Neural crest cell (in vitro differentiated cells): ENCODE measurements at places on chromosomes 2 and 18.

DNA sequence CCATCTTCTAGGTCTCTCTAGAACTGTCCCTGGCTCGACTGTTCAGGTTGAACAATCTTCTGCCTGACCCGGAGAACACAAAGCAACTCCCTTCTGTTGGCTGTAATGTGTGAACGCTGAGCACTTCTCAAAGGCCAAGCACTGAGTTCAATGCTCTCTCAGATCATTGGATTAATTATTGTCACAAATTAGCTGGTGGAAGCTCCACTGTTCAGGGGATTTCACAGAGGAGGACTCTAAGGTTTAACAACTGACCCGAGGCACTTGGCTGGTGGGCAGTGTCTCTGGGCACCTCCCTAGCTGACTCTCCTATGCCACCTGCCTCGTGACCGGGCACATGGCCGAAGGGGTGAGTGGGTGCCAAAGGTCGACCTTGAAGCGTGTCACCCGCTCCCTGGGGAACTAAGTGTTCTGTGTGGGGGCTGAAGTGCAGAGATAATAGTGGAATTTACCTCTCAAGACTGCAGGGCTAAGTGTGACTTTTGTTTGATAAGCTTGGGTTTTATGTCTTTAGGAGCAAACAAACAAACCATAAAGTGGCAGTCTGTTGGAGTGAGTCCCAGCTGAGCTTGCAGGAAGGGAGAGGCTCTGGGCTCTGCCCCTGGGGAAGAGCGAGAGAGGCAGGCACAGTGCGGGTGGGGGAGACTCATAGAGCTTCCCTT is 64.8 kb downstream of the BCL2L11 start:
- DNase-seq, result no peak

- DNase-seq, result no peak
Measured at GRCh38 chr18:42442656-42443055, 487.6 kb downstream of the PIK3C3 start.

DNA sequence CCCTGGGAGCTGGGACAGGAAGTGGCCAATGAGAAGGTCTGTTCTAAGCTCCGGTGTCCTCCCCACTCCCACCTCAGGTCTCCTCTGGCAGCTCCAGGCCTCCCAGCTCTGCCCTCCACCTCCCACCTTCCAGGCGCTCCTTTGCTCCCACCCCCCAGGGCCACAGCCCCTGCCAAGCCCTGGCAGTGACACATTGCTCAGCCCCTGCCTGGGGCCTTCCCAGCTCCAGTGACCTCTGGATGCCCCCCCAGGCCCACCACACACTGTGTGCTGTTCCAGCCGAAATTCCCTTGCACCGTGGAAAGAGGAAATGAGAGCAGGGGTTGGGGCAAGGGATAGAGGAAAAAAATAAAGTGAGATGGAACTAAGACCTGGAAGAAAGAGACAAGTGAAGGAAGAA is 289.6 kb downstream of the CYP26B1 start:
- no peak for DNase-seq

DNA sequence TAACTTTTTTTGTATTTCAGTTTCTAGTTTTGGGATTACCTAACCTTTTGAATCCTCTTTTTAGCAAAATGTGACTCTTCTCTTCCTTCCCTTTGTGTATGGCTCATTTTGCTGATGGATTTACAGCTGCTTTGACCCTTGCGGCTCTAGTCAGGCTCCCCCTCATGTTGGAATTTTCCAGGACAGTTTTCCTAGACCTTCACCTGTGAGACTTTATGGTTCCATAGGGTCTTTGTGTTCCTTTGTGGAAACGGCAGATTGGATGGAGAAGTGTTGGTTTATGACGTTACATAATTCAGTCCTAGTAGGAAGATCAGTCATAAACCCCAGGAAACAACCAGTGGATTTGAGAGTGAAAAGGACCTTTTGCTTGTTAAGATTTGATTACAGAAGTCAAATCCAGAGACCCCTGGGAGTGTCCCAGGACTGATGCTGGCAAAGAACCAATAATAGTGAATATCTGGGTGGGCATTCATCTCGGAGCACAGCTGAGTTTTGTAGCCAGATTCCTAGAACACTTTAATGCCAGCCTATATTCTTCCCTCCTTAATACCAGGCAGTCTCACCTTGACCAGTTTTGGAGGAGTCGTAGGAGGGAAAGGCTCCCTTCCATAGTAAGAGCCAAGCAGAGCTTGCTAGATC is 42.7 kb downstream of the SOCS6 start:
- DNase-seq, result no peak

GRCh38 chr2:10307561-10308156 is 5.0 kb downstream of the HPCAL1 start:
- DNase-seq, result no peak

DNA sequence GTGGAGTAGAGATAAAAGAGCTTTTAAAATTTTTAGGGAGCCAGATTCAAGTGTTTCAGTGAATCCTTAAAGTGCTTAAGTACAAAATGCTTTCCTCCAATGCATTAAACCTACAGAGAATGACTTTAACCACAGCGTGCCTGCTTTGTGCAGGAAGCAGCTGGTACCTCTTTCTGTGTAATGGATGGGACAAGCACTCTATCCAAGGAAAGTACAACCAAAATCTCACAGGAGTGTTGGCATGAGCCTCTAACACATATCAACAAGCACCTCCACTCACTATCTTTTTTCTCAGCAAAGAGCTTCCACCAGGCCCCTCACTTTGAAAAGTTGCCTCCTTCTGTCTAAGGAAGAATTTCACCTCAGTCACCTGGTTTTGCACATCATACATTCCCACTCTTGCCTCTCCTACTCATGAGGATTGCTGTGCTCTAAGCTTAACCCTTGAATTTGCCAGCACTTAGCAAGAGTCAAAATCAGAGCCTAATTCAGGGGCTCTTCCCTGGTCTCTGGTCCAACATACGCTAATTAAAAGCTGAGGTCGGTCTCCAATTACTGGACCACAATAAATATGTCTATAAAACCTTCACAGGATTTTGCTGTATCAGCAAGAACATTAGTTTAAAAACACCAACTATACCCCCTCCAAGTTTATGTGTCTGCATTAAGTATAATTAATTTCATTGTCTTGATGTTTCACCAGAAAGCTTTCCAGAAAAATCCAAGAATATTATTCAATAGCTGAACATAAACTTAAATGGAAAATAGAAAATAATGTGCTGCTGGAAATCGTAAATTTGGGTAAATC is 68.9 kb downstream of the ZNF521 start:
- no peak for DNase-seq

DNA sequence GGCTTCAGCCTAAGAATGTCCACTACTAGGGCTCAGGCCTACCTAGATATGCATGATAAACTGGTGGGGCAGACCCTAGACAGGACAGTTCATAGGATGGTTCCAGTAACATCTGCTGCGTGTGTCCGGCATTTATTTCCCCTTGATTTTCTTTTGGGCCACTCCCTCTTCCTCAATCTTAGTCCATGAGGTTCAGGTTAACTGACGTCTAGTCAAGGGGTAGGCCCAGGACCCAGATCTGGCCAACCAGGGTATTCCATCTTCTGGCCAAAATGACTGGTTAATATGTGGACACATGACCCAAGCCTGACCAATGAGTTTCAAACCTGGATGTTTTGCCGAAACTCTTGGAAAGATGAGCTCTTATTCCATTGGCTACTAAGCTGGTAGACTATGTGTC is 15.2 kb downstream of the TMEM247 start:
- DNase-seq, result no peak

GRCh38 chr2:194151231-194151630 is 1505.8 kb upstream of the SLC39A10 start:
- DNase-seq, result no peak
